ENCODE measurements at places on chromosomes 4 and X. TPM values are rescaled to one million over a fixed set of nuclear protein-coding genes. Genes with fewer than 3 reads are reported as not detected.

AFM gene
- total RNA-seq = not detected

RPS6KA6 gene
- total RNA-seq = 3.2 TPM

VCX3A gene
- total RNA-seq = not detected

PRR32 gene
- total RNA-seq = not detected

GABRQ gene
- total RNA-seq = not detected

DRD5 gene
- total RNA-seq = not detected

HS6ST2 gene
- total RNA-seq = 5.8 TPM

HSFX4 gene
- not detected for total RNA-seq

HAUS7 gene
- total RNA-seq = 10.6 TPM
